ENCODE measurements at places on chromosomes 16 and 17. TPM values are rescaled to one million over a fixed set of nuclear protein-coding genes. Genes with fewer than 3 reads are reported as not detected.

Gene KLHL10
- 0.16 TPM for total RNA-seq

Gene PRR35
- not detected for total RNA-seq

Gene PPP1R27
- total RNA-seq, result not detected

Gene COL1A1
- total RNA-seq, result 0.37 TPM

Gene KCNH4
- 0.95 TPM for total RNA-seq

DNA sequence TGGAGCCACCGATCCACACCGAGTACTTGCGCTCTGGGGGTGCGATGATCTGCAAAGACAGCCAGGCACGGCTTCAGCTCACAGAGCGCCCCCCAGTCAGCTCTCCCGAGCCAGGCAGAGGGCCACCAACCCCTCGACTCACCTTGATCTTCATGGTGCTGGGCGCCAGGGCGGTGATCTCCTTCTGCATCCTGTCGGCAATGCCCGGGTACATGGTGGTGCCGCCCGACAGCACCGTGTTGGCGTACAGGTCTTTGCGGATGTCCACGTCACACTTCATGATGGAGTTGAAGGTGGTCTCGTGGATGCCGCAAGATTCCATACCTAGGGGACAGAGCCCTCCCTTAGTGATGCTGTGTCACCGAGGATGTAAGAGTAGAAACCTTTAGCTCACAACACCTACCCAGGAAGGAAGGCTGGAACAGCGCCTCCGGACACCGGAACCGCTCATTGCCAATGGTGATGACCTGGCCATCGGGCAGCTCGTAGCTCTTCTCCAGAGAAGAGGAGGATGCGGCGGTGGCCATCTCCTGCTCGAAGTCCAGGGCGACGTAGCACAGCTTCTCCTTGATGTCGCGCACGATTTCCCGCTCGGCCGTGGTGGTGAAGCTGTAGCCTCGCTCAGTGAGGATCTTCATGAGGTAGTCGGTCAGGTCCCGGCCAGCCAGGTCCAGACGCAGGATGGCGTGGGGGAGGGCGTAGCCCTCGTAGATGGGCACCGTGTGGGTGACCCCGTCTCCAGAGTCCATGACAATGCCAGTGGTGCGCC, 1.6 kb downstream of the ACTG1 start:
- no peak for ATAC-seq

- ATAC-seq, result no peak
Observed at GRCh38 chr17:13562271-13562800, 39.4 kb downstream of the HS3ST3A1 start.

DNA sequence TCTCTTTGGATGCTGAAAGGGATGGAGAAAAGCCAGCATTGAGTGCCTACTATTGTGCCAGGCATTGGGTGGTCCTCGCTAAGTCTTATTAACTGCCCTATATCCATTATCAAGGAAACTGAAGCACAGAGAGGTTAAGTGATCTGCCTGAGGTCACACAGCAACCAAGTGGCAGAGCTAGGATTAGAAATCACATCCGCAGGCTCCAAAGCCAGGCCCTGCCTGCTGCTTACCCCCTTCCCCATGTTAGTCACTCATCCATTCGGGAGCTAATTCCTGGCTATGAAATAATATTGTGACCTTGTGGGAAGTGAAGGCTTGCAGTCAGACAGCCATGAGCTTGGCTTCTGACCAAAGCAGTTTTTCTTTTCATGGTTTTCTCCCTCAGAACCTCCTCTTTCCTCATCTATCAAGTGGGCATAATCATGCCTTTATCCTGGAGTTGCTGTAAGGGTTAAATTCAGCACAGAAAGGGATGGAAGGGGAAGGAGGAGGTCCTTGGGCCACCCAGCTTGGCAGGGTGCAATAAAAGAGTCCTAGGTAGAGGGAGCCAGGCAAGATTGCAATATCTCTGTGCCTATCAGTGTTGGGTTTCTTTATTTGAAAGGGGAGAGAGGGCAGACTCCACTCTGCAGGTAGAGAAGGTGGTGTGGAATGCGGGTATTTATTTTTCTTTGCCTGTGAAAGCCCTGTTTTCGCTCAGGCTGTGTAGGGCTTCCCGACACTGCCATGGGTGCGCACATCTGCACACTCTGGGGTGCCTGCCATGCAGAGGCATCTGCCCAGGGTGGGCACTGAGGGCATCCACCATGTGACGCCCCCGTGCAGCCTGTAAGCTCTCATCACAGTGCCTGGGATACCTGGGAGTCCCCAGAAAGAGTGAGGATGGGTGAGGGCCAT, 11.3 kb downstream of the RAI1 start:
- no peak for ATAC-seq

- ATAC-seq, result peak; percentile 12
Observed at GRCh38 chr17:81513753-81514488, 1.3 kb upstream of the ACTG1 start.

- no peak for ATAC-seq
Observed at GRCh38 chr16:1338119-1338730, 4.8 kb downstream of the BAIAP3 start.

GRCh38 chr16:27182906-27183405, 20.4 kb upstream of the KDM8 start:
- no peak for ATAC-seq

DNA sequence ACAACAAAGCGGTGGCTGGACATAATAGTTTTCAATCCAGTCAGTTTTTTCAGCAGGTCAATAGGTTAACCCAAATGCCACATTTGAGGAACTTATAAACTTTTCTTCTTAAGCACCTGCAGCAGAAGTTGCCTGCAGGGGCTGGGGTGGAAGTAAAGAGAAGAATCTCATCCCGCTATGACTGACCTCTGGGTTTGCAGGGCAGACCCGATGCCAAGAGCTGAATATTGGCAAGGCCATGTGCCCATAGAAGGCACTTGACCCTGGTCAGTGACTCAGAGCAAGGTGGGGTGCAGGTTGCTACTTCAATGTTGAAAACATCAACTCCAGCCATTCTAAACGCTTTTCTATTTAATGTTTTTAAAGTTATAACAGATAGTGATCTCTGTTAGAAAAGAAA, 17.9 kb upstream of the SMPD3 start:
- ATAC-seq, result no peak

GRCh38 chr16:56513972-56514371, 5.9 kb downstream of the BBS2 start:
- ATAC-seq, result peak; percentile 63

DNA sequence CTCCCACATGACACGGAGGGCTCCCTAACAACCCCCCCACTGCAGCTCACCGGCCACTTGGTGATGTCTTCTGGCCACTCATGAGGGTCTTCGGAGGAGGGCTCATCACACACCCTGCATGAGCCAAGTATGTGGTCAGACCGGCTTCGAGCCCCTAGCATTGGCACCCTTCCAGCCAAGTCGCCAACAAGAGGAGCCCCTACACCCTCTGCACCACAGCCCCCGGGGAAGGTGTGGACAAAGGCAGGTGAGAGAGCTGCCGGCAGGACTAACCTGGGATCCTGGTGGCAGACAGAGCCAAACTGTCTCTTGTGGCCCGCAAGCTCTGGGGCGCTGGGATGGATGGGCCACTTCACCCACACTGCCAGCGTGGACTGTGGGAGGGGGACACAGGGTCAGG, 6.5 kb downstream of the SNRNP25 start:
- no peak for ATAC-seq

- ATAC-seq, result no peak
Observed at GRCh38 chr17:29159306-29159860, 20.8 kb downstream of the MYO18A start.

DNA sequence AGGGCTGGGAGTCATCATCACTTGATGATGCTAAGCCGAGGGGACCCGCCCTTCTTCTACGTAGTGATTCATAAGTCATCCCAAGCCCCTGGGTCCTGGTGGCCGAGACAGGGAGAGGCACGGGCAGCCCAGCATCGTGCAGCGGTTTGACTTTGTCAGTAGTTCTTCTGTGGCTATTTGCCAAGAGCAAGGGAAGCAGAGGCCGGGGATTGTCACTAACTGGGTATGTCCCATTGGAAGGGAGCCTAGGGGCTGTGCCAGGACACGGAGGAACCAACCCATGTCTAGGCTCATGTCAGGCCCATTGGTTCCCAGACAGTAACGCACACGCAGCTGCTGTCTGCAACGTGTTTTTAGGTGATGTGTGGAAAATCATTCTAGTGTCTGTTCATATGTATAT, 58.5 kb downstream of the ATP2C2 start:
- no peak for ATAC-seq

DNA sequence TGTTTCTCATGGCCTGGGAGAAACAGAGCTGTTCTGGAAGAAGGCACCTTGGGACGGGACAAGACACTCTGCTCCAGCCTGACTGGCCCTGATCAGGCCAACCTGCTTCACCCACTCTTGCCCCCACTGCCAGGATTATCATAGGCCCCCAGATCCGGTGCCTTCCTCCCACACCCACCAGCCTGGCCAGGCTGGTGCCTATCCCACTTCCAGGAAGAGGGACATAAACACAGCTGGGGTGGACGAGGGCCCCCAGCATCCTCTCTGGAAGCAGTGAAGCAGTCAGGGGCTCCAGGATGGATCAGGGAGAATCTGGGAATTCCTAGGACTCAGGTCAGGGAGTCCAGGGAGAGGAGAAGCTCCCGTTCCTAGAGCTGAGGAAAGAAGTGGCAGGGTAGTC, 16.9 kb upstream of the ITGA3 start:
- ATAC-seq, result no peak

- no peak for ATAC-seq
Observed at GRCh38 chr16:28292731-28293600, 641 bp downstream of the SBK1 start.

DNA sequence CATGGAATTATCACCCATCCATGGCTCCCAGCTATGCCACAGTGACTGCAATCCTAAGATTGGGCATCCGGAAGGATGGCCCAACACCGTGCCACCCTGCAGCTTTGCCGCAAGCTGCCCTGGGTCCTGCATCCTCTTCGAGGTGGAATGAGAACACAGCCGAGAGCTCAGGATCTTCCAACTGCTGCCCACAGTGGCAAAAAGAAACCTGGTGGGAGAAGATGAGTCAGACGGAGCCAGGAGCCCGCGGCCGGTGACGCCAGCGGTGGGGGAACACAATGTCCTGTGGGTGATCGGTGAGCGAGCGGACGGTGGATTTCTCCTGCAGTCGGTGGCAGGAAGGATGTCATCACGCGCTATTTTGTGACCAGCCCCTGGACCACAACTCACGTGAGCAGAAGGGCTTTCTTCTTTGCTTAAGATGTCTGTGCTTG, 20.1 kb downstream of the CD7 start:
- ATAC-seq, result peak; percentile 52

DNA sequence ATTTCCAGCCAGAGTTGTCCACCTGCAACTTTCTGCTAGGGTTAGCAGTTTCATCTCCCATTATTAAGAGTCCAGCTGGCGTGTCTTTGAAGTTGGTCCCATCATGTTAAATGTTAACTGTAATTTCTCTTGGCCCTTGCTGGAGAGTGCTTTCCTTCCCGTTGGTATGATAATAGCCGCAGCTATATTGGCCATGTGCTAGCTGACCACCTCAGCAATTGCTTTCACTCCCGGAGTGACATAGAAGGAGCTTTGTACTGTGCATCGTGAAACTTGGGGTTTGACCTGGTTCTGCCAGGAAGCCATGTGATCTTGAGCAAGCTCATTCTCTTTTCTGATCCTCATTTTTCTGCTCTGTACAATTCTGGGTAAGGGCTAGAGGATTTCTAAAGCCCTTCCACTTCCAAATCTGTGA, 81.0 kb upstream of the TBX2 start:
- ATAC-seq, result no peak

GRCh38 chr16:10339777-10340732, 45.8 kb upstream of the ATF7IP2 start:
- no peak for ATAC-seq

- no peak for ATAC-seq
Observed at GRCh38 chr16:73796241-73796640, 500.4 kb upstream of the PSMD7 start.
